ENCODE measurements at places on chromosomes 1 and 21.

DNA sequence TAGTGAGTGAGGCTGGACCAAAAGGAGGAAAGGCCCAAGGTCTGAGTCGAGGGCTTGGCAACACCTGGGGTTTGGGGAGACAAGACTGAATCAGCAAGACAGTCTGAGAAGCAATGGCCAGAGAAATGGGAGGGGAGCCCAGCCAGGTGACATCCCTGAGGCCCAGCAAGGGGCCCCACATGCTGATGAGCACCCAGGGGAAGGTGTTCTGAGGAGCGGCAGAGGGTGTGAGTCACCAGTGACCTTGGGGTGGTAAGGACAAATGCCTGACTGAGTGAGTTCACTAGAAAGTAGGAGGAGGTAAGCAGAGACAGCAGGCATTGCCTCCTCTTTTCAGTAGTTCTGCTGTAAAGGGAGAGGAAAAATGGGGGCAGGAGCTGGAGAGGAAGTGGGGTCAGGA is 192.4 kb upstream of the GALNT2 start:
- no peak overlapping the region for H3K27ac ChIP-seq
- H3K4me3 ChIP-seq = no peak overlapping the region
- DNase-seq = no peak
- no peaks in the 10 kb centered on the region for H3K36me3 ChIP-seq
- peaks cover 19% of the 10 kb centered on the region for H3K27me3 ChIP-seq

DNA sequence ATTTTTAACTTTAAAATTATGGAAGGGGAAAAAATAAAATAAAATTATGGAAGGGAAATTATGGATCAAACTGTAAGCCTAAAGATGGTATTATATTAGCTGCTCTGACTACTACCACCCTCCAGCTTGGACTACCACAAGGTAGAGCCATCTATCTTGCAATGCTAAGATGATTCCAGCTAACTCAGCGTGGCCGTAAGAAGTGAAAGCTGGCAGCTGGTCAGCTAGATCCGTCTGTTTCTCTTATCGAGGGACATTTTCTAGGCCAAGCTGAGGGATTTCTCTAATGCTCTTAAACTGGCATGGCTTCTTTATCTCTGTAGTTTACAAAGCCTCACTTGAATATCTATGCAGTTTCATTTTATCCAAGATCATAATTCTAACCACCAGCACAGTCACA is 31.5 kb downstream of the LYST start:
- no peak overlapping the region for H3K4me3 ChIP-seq
- no peaks in the 10 kb centered on the region for H3K27me3 ChIP-seq
- peaks cover 15% of the 10 kb centered on the region for H3K36me3 ChIP-seq
- H3K4me1 ChIP-seq = peaks cover 1% of the 10 kb centered on the region
- no peak overlapping the region for H3K27ac ChIP-seq
- no peak for DNase-seq

DNA sequence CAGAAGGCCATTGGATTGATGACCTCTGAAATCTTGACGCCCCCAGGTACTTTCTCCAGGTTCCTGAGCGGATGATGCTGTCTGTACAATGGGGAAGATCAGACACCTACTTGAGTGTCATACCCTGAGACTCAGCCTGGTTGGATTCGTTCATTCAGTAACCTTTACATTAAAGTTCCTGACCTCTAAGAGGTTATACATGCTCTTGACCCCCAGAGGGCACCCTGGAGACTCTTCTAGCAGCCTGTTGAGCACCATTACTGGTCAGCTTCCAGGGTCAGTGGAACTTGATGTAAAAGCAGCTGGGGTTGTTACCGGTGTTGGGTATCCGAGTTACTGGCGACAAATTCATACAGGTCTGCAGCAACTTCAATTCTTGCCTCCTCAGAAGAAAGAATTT is 114.3 kb upstream of the ZNF678 start:
- no peaks in the 10 kb centered on the region for H3K4me1 ChIP-seq
- H3K27ac ChIP-seq = no peak overlapping the region
- no peak overlapping the region for H3K4me3 ChIP-seq
- DNase-seq = peak; percentile 28
- H3K27me3 ChIP-seq = peaks cover 36% of the 10 kb centered on the region

- no peak for DNase-seq
- no peak overlapping the region for H3K4me3 ChIP-seq
- no peaks in the 10 kb centered on the region for H3K36me3 ChIP-seq
- H3K27ac ChIP-seq = no peak overlapping the region
These were observed 126.9 kb upstream of the ATP1A1 start for GRCh38 chr1:116246174-116246573.

- peak; percentile 12 for DNase-seq
- no peaks in the 10 kb centered on the region for H3K36me3 ChIP-seq
- H3K27me3 ChIP-seq = no peaks in the 10 kb centered on the region
- no peak overlapping the region for H3K27ac ChIP-seq
- H3K4me1 ChIP-seq = no peaks in the 10 kb centered on the region
- H3K4me3 ChIP-seq = no peak overlapping the region
These were observed 700.1 kb downstream of the KCNT2 start for GRCh38 chr1:195908121-195908520.

DNA sequence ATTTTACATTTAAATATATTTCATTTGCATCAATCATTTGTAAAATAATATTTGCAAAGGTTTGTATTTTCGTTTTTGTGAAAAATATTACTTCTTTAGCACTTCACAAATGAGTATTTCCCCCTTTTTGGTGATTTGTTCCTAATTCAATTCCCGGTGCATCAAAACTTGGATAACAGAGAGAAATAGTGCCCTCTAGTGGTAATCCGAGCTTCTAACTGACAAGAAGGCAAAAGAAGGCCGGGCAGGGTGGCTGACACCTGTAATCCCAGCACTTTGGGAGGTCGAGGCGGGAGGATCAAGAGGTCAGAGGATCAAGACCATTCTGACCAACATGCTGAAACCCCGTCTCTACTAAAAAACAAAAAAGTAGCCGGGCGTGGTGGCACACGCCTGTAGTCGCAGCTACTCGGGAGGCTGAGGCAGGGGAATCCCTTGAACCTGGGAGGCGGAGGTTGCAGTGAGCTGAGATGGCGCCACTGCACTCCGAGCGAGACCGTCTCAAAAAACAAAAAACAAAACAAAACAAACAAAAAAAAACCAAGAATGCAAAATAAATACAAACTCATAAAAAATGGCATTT is 137.7 kb downstream of the COL11A1 start:
- H3K27me3 ChIP-seq = no peaks in the 10 kb centered on the region
- no peak overlapping the region for H3K4me3 ChIP-seq
- peak; percentile 65 for DNase-seq
- no peak overlapping the region for H3K27ac ChIP-seq
- H3K36me3 ChIP-seq = no peaks in the 10 kb centered on the region
- H3K4me1 ChIP-seq = no peaks in the 10 kb centered on the region

DNA sequence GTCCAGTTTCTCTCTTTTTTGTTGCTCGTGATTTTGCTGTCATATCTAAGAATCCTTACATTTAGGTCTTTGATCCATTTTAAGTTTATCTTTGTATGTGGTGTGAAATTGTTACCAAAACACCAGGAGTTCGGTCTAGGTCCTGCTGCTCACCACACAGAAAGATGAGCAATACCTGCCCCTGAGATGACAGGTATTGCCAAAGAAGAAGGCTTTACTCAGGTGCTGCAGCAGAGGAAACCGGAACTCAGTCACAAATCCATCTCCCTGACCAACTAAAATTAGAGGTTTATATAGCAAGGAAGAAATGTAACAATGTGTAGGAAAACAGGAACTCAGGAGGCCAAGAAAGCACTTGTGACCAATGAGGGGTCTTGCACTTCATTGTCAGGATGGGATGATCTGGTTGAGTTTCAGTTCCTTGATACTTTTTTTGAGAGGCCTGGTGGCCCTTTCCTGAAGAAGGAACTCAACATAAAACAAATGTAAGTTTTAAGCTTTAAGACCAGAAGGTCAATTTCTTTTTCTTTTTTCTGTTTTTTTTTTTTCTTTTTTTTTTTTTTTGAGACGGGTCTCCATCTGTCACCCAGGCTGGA is 16.5 kb upstream of the SETDB1 start:
- no peak overlapping the region for H3K4me3 ChIP-seq
- H3K4me1 ChIP-seq = no peaks in the 10 kb centered on the region
- no peak for DNase-seq
- no peaks in the 10 kb centered on the region for H3K36me3 ChIP-seq
- no peaks in the 10 kb centered on the region for H3K27me3 ChIP-seq

GRCh38 chr1:30741239-30741894 is 16.2 kb downstream of the LAPTM5 start:
- no peak overlapping the region for H3K4me3 ChIP-seq
- peaks cover 11% of the 10 kb centered on the region for H3K4me1 ChIP-seq
- H3K27me3 ChIP-seq = peaks cover 53% of the 10 kb centered on the region
- DNase-seq = no peak
- no peaks in the 10 kb centered on the region for H3K36me3 ChIP-seq
- no peak overlapping the region for H3K27ac ChIP-seq

- no peak overlapping the region for H3K4me3 ChIP-seq
- H3K27ac ChIP-seq = no peak overlapping the region
- peaks cover 21% of the 10 kb centered on the region for H3K4me1 ChIP-seq
- peak; percentile 73 for DNase-seq
- H3K36me3 ChIP-seq = peaks cover 3% of the 10 kb centered on the region
These were observed 5.5 kb upstream of the AGTRAP start for GRCh38 chr1:11730429-11730891.

GRCh38 chr1:245301921-245302320 is 147.1 kb downstream of the KIF26B start:
- no peak overlapping the region for H3K4me3 ChIP-seq
- peak; percentile 58 for DNase-seq
- H3K27me3 ChIP-seq = peaks cover 10% of the 10 kb centered on the region

GRCh38 chr1:2269193-2269921 is 41.2 kb downstream of the SKI start:
- no peak for DNase-seq
- peaks cover 67% of the 10 kb centered on the region for H3K4me1 ChIP-seq
- peaks cover 34% of the 10 kb centered on the region for H3K36me3 ChIP-seq
- H3K27me3 ChIP-seq = no peaks in the 10 kb centered on the region
- H3K4me3 ChIP-seq = no peak overlapping the region

GRCh38 chr1:20183616-20184271 is 2.2 kb upstream of the UBXN10 start:
- DNase-seq = no peak
- no peaks in the 10 kb centered on the region for H3K36me3 ChIP-seq

GRCh38 chr1:41122851-41123518 is 101.5 kb upstream of the SLFNL1 start:
- no peak overlapping the region for H3K27ac ChIP-seq
- no peaks in the 10 kb centered on the region for H3K36me3 ChIP-seq
- H3K4me3 ChIP-seq = no peak overlapping the region
- peaks cover 2% of the 10 kb centered on the region for H3K4me1 ChIP-seq
- peak; percentile 92 for DNase-seq

DNA sequence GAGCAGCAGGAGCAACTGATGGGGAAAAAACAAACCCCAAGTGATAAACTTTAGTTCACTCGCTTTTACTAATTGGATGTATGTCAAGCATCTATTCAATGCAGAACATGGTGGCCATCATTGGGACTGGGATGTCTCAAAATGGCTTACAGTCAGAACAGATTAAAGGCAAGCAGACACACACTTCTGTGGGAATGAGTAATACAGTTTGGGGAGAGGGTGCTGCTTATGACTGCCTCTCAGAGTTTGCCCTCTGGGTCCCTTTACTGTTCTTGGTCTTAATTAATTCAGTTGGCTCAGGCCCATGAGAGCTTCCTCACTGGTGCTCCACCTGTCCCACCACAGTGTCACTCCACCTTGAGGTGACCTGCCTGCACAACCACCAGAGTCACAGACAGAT is 119.5 kb downstream of the TBX19 start:
- H3K27me3 ChIP-seq = no peaks in the 10 kb centered on the region
- H3K4me3 ChIP-seq = no peak overlapping the region
- H3K4me1 ChIP-seq = peaks cover 2% of the 10 kb centered on the region
- no peak for DNase-seq
- no peaks in the 10 kb centered on the region for H3K36me3 ChIP-seq
- no peak overlapping the region for H3K27ac ChIP-seq

GRCh38 chr1:44553127-44553758 is 121.0 kb downstream of the TMEM53 start:
- peaks cover 4% of the 10 kb centered on the region for H3K4me1 ChIP-seq
- peaks cover 34% of the 10 kb centered on the region for H3K27me3 ChIP-seq
- H3K36me3 ChIP-seq = no peaks in the 10 kb centered on the region

DNA sequence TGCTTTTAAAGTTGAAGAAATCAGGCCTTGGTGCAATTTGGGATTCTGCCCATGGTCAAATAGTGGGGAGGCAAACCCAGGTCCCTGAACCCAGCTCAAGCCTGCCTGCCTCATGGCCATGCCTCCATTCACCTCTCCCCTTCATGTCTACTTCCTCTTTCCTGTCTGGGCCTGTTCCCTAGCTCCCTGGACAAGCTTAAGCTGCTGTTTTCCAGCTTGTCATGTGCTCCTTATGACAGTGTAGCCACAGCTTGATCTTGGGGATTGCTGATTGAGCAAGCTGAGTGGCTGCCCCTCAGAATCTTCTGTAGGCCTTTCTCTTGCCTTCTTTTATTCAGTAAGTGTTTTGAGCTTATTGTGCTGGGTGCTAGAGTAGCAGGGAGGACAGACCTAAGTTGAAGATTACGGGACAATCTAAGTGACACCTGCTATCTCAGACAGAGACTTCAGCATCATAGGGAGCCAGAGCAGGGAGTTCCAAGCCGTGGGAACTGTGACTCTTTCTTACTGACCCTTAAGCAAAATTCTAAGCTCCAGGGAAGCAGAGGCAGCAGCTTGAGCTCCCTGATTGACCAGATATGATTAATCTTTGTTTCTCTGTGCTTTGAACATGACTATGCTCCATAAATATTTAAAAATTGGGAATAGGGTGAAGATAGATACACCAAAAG is 520 bp upstream of the MR1 start:
- peak; percentile 73 for DNase-seq
- peaks cover 5% of the 10 kb centered on the region for H3K36me3 ChIP-seq
- H3K4me3 ChIP-seq = no peak overlapping the region
- H3K4me1 ChIP-seq = no peaks in the 10 kb centered on the region

GRCh38 chr1:11929849-11930248 is 3.6 kb upstream of the KIAA2013 start:
- H3K4me1 ChIP-seq = peaks cover 10% of the 10 kb centered on the region
- H3K4me3 ChIP-seq = no peak overlapping the region
- H3K27me3 ChIP-seq = no peaks in the 10 kb centered on the region
- peak; percentile 49 for DNase-seq
- H3K27ac ChIP-seq = no peak overlapping the region

- no peak overlapping the region for H3K4me3 ChIP-seq
- H3K27me3 ChIP-seq = no peaks in the 10 kb centered on the region
- H3K36me3 ChIP-seq = no peaks in the 10 kb centered on the region
These were observed 66.1 kb downstream of the RGS18 start for GRCh38 chr1:192224396-192224795.

DNA sequence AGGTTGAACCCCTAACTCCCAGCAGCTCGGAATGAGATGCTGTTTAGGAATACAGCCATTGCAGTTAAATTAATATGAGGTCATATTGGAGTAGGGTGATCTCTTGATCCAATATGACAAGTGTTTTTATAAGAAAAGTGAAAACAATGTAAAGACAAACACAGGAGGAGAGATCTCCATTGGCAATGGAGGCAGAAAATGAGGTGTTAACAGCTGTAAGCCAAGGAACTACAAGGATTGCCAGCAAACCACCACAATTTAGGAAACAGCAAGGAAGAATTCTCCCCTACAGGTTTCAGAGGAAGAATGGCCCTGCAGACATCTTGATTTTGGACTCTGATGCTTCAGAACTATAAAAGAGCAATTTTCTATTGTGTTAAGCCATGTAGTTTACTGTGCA is 774.3 kb downstream of the MRPL39 start:
- no peak overlapping the region for H3K27ac ChIP-seq
- H3K27me3 ChIP-seq = no peaks in the 10 kb centered on the region
- no peaks in the 10 kb centered on the region for H3K36me3 ChIP-seq
- H3K4me3 ChIP-seq = no peak overlapping the region

Measured in mesenchymal stem cell (in vitro differentiated cells and primary cell).